Neural crest cell (in vitro differentiated cells): ENCODE measurements at places on chromosomes 2 and 18. TPM values are rescaled to one million over a fixed set of nuclear protein-coding genes. Genes with fewer than 3 reads are reported as not detected.

The ZNF385B gene
- total RNA-seq, result 2.1 and 3.4 TPM in 2 replicates

The MAB21L4 gene
- total RNA-seq, result not detected in 2 replicates

The UGT1A4 gene
- not detected in 2 replicates for total RNA-seq

The LBX2 gene
- total RNA-seq, result 0.28 TPM in 1 of 2 replicates, not detected in the other

The CRYBA2 gene
- total RNA-seq, result not detected in 2 replicates

The CNGA3 gene
- 0.72 and 0.84 TPM in 2 replicates for total RNA-seq

The TFCP2L1 gene
- total RNA-seq, result not detected in 2 replicates

The METTL21A gene
- total RNA-seq, result 30.7 and 33.4 TPM in 2 replicates

The CXCR4 gene
- total RNA-seq, result 37.5 and 39.5 TPM in 2 replicates

The SERPINB2 gene
- total RNA-seq, result not detected in 2 replicates

The NABP1 gene
- total RNA-seq, result 8.9 and 10.1 TPM in 2 replicates

The CYP1B1 gene
- 16.4 and 17.5 TPM in 2 replicates for total RNA-seq

The TACR1 gene
- total RNA-seq, result 0.16 and 0.30 TPM in 2 replicates

The DLX1 gene
- 48.9 and 51.5 TPM in 2 replicates for total RNA-seq

GRCh38 chr2:104678181-104678580 is 175.7 kb upstream of the POU3F3 start:
- H3K27me3 ChIP-seq, result no peaks in the 10 kb centered on the region
- no peak overlapping the region for H3K27ac ChIP-seq
- H3K36me3 ChIP-seq, result no peaks in the 10 kb centered on the region
- DNase-seq, result no peak
- H3K4me3 ChIP-seq, result no peak overlapping the region

DNA sequence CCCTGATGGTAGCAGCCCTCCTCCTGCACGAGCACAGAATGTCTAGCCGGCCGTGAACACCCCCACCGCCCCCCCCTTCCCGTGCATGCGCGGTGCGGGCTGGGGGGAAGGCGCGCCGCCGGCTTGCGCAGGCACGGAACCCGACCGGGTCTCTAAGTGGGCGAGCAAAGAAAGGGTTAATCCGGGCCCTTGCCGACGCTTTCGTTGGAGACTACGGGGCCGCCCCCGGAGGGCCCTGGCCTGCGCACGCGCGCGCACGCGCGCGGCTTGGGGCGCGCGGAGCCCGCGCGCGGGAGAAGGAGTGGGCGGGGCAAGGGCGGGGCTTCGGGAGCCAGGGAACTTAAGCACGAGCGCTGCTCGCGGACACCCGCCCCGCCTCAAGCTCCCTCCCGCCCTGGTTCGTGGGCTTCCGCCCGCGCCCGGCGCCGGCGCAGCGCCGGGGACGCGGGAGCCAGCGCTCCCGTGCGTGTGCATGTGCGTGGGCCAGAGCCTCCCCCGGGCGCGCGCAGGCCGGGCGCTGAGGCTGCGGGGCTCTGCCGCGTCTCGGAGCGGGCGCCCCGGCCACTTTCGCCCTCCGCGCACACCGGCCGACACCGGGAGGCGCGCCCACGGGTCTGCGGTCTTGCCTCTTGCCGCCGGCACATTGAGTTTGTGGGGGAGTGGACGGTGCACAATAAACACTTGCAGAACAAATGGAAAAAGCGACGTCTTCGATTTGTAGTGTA is 617 bp upstream of the ZBTB14 start:
- DNase-seq, result peak; percentile 87
- H3K27ac ChIP-seq, result peak overlapping the region; percentile 97
- peaks cover 4% of the 10 kb centered on the region for H3K27me3 ChIP-seq
- peaks cover 34% of the 10 kb centered on the region for H3K4me1 ChIP-seq
- peaks cover 8% of the 10 kb centered on the region for H3K36me3 ChIP-seq

DNA sequence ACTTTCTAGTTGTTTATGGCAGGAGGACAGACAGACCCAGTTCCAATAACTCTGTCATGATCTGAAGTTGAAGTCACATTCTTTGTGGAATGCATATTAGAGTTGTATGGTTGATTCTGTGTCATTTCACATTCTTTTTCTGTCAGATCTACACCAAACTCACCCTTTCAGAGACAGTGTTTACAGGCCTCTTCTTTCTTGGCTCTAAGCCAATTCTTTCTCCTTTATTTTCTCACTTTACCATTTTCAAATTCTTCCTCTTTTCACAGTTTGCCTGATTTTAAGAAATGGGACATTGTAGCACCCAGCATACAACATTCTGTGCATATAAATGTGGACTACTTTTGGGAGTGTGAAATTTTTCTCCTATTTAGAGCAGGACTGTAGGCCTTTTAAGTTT is 103.7 kb downstream of the CCDC85A start:
- DNase-seq, result no peak
- H3K4me3 ChIP-seq, result no peak overlapping the region
- H3K4me1 ChIP-seq, result peaks cover 4% of the 10 kb centered on the region
- no peak overlapping the region for H3K27ac ChIP-seq

DNA sequence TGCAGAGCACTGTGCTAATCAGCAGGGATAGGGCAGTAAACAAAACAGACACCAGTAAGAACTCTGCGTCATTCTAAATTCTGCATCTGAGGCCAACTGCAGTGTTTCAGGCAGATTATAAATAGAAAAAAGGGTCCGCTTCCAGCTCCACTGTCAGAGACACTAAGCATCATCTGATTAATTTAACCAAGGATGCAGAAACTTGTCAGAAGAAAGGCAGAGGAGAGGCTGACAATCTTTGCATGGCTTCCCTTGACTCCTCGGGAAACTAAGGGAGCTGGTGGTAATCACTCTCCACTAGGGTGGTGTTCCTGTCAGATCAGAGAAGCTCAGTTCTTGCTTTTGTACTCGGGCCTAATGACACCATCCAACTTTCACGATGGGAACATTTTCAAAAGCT is 123.5 kb downstream of the DNAH6 start:
- H3K4me3 ChIP-seq, result no peak overlapping the region
- H3K27ac ChIP-seq, result no peak overlapping the region
- DNase-seq, result no peak
- no peaks in the 10 kb centered on the region for H3K4me1 ChIP-seq
- H3K36me3 ChIP-seq, result peaks cover 9% of the 10 kb centered on the region

GRCh38 chr18:8835521-8835953 is 130.2 kb downstream of the MTCL1 start:
- H3K27me3 ChIP-seq, result no peaks in the 10 kb centered on the region
- H3K27ac ChIP-seq, result no peak overlapping the region
- no peak for DNase-seq
- H3K4me1 ChIP-seq, result peaks cover 1% of the 10 kb centered on the region
- H3K4me3 ChIP-seq, result no peak overlapping the region
- peaks cover 6% of the 10 kb centered on the region for H3K36me3 ChIP-seq

DNA sequence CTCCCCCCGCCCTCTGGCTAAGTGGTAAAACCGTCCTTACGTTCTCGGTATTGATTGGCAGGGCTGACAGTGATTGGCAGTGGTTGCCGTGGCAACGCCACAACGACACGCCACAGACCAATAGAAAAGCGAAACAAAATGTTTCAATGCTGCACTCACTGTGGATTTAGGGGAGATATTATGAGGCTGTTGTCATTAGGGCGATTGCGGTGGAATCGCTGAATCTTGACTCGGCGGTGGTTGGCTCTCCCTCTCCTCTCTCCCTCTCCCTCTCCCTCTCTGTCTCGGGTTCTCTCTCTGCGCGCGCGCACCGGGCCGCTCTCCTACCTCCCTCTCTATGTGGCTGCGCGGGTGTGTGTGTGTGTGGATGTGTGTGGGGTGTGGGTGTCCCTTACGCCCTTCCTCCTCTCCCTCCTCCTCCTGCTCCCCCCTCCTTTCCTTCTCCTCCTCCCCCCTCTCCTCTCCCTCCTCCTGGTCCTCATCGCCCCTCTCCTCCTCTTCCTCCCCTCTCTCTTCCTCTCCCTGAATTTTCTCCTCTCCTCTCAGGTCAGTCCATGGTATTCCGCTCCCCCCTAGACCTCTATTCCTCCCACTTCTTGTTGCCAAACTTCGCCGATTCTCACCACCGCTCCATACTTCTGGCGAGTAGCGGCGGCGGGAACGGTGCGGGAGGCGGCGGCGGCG is at the start of gene SIX3:
TSS of gene SIX3 (plus strand) at position 152 of the 684 bp plus-strand sequence. CDS start at position 555, 403 bp downstream.
- H3K27ac ChIP-seq, result no peak within 1 kb of the TSS
- H3K4me3 ChIP-seq, result peak within 1 kb of the TSS; percentile 81
- peaks cover 2% of the 10 kb centered on the region for H3K36me3 ChIP-seq
- H3K27me3 ChIP-seq, result peaks cover 98% of the 10 kb centered on the region
- no peak for DNase-seq

GRCh38 chr2:145815933-145816332 is 1296.0 kb upstream of the ZEB2 start:
- no peaks in the 10 kb centered on the region for H3K27me3 ChIP-seq
- H3K36me3 ChIP-seq, result no peaks in the 10 kb centered on the region
- DNase-seq, result no peak
- peaks cover 25% of the 10 kb centered on the region for H3K4me1 ChIP-seq
- H3K27ac ChIP-seq, result no peak overlapping the region

- peaks cover 24% of the 10 kb centered on the region for H3K4me1 ChIP-seq
- no peak for DNase-seq
- H3K4me3 ChIP-seq, result no peak overlapping the region
- peak overlapping the region; percentile 78 for H3K27ac ChIP-seq
- H3K27me3 ChIP-seq, result no peaks in the 10 kb centered on the region
These were observed 240.4 kb downstream of the PRKCE start for GRCh38 chr2:45891719-45892424.

DNA sequence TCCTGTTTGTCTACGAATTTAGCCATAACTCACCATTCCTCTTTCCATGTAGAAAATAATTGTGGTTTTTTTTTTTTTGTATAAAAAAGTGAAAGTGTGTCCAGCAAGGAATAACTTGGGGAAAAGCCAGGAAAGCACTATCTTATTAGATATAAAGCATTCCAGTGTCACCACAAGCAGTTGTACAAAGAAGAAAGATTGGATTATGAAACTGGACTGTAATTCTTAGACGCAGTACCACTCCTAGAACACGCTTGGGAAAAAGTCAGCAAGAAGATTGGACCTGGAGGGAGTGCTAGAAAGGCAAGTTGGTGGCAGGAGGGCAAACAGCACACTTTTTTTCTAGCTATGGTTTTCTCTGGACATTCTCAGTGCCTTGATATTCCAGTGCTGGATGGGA is 186.7 kb downstream of the PARD3B start:
- no peaks in the 10 kb centered on the region for H3K27me3 ChIP-seq
- H3K4me3 ChIP-seq, result no peak overlapping the region
- H3K27ac ChIP-seq, result no peak overlapping the region

GRCh38 chr2:182186132-182186735 is 200.6 kb downstream of the PPP1R1C start:
- DNase-seq, result no peak
- H3K4me3 ChIP-seq, result no peak overlapping the region
- peaks cover 23% of the 10 kb centered on the region for H3K36me3 ChIP-seq
- no peaks in the 10 kb centered on the region for H3K27me3 ChIP-seq
- peaks cover 20% of the 10 kb centered on the region for H3K4me1 ChIP-seq
- no peak overlapping the region for H3K27ac ChIP-seq

DNA sequence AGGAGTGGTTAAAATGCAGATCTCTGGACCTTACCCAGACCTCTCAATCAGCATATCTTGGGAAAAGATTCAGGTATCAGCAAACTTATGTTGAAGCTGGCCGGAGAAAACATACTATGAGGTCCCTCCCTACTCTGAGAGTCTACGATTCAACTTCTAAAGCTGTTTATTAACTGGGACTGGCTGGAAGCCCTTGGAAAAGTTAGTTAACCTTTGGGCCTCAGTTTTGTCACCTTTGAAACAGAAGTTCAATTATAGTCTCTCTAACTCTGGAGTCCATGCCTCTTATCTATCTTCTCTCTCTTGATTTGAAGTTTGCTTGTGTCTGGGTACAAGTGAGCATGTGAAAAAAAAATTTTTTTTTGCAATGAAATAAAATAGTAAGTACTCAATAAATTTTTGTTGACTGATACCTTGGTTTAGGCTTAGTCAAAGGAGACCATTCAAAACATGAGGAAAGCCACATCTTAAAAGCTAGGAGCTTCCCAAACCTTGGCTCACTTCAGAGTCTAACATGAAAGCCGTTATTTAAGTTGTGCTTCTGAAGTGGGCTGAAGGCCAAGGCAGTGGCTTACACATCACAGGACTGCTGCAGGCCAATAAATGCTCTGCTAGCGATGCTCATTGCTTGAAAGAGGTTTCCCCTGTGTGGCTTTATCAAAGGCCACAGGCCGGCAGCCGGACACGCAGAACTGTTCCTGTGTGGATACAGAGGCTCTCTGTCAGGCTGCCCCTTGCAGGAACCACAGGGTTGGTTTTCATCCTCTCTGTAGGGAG is 110.6 kb upstream of the FAM136A start:
- DNase-seq, result no peak
- H3K36me3 ChIP-seq, result no peaks in the 10 kb centered on the region
- no peak overlapping the region for H3K4me3 ChIP-seq

DNA sequence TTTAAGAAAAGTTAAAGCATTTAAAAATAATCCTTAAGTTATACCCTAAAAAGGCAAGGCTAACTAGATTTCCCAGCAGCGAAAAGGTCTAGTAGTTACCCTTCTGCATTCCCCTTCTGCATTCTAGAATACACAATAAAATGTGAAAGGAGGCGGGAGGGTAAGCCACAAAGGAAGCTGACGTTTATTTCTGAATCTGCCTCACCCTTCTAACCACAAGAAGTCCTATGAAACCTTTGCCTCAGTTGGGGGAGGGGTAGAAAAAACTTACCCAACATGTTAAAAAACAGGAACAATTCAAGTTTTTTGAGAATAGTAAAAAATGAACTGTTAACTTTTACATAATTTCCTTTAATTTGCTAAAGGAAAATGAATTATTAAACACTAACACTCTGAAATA is 11.3 kb downstream of the STK17B start:
- no peaks in the 10 kb centered on the region for H3K4me1 ChIP-seq
- H3K27me3 ChIP-seq, result no peaks in the 10 kb centered on the region
- DNase-seq, result no peak
- H3K27ac ChIP-seq, result no peak overlapping the region
- H3K4me3 ChIP-seq, result no peak overlapping the region

GRCh38 chr2:227889336-227889735 is 17.9 kb downstream of the DAW1 start:
- H3K4me1 ChIP-seq, result peaks cover 7% of the 10 kb centered on the region
- H3K27me3 ChIP-seq, result no peaks in the 10 kb centered on the region
- no peak overlapping the region for H3K27ac ChIP-seq
- H3K36me3 ChIP-seq, result no peaks in the 10 kb centered on the region
- no peak for DNase-seq

- H3K4me1 ChIP-seq, result peaks cover 13% of the 10 kb centered on the region
- peaks cover 5% of the 10 kb centered on the region for H3K36me3 ChIP-seq
- no peak for DNase-seq
- H3K27ac ChIP-seq, result no peak overlapping the region
- H3K27me3 ChIP-seq, result no peaks in the 10 kb centered on the region
- H3K4me3 ChIP-seq, result no peak overlapping the region
These were observed 242.2 kb downstream of the TGIF1 start for GRCh38 chr18:3692113-3692621.

DNA sequence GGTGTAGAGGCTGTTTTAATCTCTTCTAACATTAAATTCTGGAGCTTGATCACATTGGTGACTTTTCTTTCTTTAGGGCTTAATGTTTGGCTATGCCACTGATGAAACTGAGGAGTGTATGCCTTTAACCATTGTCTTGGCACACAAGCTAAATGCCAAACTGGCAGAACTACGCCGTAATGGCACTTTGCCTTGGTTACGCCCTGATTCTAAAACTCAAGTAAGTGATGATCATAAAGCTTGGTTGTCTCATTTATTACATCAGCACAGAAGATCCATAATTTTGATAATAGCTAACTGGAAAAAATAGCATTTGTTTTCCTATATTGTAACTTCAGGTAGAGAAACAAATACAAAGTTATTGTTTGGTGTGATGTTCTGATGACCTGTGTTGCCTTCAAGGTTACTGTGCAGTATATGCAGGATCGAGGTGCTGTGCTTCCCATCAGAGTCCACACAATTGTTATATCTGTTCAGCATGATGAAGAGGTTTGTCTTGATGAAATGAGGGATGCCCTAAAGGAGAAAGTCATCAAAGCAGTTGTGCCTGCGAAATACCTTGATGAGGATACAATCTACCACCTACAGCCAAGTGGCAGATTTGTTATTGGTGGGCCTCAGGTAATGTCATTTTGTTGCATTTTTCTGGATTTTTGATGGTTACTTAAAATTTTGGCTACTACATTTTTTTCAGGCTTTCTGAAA is 2.9 kb downstream of the MAT2A start:
- no peak overlapping the region for H3K27ac ChIP-seq
- H3K36me3 ChIP-seq, result peaks cover 51% of the 10 kb centered on the region
- H3K4me1 ChIP-seq, result peaks cover 57% of the 10 kb centered on the region
- peak overlapping the region; percentile 95 for H3K4me3 ChIP-seq
